ENCODE measurements at places on chromosomes 1 and 21.

GRCh38 chr1:241309651-241310050 lies 47.4 kb downstream of the RGS7 start:
- no peak for DNase-seq

DNA sequence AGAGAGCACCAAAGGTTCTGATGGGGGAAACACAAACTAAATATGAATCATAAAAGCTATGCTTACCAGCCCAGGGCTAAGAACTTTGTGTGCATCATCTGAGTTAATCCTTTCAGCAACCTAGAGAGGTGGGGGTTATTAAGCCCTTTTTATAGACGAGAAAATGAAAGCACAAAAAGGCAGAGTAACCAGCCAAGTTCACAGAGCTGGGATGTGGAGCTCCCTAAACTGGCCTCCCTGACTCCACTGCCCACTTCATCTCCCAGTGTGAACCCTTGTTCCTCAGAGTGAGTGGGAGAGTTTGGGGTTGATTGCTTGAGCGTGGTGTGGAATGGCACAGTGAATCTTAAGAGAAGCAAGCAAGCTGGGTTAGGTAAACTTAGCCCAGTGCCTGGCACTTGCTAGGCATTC lies 10.8 kb upstream of the BCAR3 start:
- DNase-seq, result no peak

- DNase-seq, result no peak
Measured at GRCh38 chr1:186497651-186498050, 36.7 kb upstream of the PDC start.

DNA sequence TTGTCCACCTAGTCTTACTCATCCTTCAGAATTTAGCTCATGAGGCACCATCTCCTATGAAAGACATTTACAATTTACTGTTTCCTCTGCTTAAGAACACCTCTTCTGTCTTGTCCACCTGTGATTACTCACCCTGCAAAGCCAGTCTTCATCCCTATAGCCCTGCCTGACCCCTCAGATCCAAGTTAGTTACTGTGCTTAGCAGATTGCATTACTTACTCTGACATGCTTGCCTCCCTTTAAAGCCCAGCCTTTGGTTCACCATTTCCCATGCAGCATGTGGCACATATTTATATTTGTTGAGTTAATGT lies 60.9 kb upstream of the VCAM1 start:
- no peak for DNase-seq

DNA sequence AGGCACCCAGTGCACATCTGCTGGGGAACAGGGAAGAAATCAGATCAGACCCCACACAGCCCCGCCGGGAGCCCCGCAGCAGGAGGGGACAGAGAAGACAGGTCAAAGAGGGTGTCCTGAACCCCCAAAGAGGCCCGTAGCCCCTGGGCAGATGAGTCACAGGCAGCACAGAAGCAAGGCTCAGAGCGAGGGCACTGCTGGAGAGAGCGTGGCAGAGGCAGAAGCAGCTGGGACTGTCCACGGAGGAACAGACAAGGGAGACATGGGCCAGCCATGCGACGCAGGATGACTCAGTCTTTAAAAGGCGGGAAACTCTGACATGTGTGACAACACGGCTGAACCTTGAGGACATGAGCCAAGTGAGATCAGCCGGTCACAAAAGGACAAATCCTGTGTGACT lies 14.5 kb upstream of the PRDM16 start:
- DNase-seq, result no peak

DNA sequence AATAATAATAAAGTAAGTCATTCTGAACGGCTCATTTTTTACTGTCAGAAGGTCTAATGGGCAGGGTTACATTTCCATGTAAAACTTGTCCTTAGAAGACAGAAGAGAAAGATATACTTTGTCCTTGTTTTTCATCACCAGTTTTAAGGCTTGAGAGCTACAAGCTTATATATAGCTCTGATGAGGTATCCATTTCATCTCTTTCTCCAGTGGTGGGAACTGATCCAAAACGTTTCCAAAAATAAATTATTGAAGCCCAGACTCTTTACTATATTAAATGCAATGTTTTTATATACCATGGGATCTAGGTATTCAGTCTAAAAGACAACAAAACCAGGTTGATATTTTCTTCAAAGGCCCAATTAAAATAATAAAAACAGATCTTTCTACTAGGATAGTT lies 8.7 kb downstream of the B3GALNT2 start:
- no peak for DNase-seq

GRCh38 chr1:111792249-111792648 lies 36.5 kb downstream of the DDX20 start:
- no peak for DNase-seq

- no peak for DNase-seq
Measured at GRCh38 chr21:28910280-28910887, 82.3 kb downstream of the LTN1 start.

- peak; percentile 42 for DNase-seq
Measured at GRCh38 chr1:178283409-178283808, 189.5 kb downstream of the RASAL2 start.

DNA sequence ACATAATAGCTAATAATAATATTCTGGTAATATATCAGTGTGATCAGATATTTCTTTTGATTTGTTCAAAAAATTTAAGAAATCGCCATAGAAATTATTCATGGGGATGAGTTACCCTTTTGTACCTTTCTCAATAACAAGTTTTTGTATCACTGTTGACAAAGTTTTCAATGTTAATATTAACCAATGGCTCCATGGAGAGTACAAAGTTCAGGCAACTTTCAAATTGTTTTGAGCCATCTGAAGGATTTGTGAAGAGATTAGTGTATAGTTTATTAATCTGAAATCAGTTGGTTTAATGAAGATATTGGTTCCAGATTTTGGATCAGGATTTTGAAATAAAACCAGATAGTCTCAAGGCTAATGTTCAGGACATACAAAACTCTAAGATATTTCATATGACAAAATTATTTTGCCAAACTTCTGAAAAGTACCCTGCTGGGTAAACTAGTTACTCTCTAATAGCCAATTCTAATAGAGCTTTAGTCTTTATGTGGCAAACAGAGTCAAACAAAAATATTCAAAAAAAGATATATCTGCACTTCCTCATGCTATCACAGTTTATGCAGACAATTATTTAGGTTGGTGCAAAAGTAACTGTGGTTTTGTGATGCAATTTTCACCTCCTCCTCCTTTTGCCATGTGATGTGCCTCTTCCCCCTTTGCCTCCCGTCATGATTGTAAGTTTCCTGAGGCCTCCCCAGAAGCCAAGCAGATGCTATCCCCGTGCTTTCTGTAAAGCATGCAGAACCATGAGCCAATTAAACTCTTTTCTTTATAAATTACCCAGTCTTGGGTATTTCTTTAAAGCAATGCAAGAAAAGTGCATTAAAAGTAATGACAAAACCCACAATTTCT lies 1105.0 kb downstream of the PLA2G4A start:
- DNase-seq, result no peak

DNA sequence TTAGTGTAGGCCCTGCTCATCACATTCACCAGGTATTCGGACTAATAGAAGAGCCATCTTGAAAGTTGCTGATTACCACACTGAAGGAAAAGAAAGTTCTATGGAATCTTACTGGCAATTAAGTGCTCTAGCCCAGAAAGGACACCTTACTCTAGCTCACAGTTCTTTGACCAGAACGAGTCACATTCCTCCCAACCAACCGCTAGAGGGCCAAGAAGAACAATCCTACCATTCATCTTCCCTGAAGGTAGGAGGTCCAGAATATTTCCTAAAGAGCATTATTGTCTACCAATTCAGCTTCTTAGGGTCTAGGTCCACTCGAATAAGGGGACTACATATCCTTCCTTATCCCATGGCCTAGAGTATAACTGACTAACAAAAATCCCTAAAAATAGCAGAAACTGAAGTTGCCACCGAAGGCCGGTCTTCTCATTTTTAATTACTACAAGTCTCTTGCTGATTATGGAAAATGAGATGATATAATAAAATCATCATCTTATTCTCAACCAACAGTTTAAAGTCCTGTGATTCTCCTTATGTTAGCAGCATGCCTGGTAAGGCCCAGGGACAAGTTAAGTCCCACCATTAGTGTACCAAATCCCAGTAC lies 2.7 kb upstream of the FMO1 start:
- DNase-seq, result peak; percentile 42

DNA sequence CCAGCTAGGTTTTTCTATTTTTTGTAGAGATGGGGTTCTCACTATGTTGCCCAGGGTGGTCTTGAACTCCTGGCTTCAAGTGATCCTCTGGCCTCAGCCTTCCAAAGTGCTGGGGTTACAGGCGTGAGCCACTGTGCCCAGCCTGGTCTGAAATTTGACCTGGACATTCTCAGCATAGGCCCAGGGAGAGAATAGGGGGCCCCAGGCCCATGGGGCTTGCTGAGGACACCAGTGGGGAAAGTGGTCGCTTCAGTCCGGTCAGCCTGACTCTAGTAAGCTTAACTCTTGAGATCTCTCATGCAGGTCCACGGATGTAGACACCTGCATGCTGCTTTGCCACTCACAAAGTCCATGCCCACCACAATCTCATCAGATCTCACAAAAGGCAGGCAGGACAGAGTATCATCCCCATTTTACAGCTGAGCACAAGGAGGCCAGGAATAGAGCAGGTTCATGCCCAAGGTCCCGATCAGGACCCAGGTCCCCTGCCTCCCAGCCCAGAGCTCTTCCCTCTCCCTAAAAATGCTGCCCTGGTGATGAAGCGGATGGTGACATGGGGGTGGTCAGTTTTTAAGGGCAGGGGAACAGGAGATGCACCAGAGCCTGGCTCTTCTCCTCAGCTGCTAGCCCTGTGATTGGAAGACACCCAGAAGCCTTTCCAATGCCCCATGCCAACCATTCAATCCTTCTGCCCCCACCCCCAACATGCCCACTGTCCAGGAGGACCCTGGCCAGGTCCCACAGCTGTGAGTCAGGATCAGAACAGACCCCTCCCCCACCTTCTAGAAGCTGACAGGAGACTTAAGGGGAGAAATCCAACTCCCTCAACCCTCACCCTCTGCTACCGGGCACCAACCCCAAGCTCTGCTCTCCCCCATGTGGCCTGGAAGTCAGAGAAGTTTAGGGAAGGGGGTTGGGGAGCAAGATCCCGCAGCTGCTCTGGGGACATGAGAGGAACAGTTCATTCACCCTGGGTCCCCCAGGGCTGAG lies 1.8 kb downstream of the FHL3 start:
- DNase-seq, result no peak

DNA sequence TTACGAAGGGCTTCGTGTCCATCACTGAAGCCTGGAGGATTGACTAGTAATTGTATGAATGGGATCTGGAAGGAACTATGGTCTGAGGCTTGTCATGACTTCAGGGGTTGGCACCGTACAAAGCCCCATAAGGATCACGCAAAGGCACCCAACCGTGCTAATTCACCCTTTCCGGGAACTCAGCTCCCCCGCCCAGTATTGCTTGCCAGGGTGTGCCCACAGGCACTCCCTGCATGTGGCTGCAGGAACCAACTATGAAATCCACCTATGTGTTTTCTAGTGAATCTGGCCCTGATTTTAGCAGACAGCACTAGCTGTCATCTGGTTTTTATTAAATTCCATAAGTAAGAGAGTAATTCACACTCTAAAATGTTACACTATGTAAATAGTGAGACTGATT lies 139.2 kb downstream of the TM2D1 start:
- no peak for DNase-seq

DNA sequence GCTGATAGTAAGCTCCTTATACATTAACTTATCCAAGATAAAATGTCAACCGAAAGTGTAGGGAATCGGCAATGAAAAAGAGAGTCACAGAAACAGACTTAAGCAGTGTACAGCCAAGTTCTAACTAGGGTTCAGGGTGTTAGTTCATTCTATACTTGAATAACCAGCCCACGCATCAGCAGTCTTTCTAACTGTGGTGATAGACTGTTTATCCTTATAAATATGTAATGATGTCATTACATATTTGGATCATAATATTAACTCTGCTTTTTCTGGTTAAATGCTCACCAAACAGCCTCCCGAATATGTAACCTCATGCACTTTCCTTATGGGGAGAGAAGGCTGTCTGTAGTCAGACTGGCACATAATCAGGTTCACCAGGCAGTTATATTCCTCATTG lies 11.0 kb downstream of the HMCN1 start:
- no peak for DNase-seq

DNA sequence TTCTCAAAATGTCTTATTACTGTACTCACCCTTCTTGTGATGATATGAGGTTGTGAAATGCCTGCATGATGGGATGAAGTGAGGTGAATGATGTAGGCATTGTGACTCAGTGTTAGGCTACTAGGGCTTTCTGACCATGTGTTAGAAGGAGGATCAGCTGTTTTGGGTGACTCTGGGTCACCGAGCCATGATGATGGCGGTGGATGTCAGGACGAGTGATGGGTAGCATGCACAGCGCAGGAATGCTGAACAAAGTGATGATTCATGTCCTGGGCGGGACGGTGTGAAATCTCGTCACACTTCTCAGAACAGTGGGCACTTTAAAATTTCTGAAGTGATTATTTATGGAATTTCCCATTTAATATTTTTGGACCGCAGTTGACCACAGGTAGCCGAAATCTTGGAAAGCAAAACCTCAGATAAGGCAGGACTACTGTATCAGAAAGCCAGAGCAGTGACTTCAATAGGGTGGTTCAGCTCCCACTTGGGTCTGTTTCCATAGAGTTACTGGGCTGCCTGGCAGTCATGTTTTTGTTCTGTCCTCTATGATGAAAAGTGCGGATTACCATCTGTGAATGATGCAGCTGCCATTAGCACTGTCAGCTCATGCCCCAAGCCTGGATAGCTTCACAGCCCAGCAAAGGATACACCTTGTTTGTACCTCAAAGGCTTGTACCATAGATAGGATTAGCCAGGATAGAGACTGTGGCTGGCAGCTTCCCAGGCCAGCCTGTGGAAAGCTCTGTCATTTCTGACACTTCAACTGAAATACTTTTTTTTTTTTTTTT lies 26.6 kb downstream of the IL6R start:
- DNase-seq, result no peak

DNA sequence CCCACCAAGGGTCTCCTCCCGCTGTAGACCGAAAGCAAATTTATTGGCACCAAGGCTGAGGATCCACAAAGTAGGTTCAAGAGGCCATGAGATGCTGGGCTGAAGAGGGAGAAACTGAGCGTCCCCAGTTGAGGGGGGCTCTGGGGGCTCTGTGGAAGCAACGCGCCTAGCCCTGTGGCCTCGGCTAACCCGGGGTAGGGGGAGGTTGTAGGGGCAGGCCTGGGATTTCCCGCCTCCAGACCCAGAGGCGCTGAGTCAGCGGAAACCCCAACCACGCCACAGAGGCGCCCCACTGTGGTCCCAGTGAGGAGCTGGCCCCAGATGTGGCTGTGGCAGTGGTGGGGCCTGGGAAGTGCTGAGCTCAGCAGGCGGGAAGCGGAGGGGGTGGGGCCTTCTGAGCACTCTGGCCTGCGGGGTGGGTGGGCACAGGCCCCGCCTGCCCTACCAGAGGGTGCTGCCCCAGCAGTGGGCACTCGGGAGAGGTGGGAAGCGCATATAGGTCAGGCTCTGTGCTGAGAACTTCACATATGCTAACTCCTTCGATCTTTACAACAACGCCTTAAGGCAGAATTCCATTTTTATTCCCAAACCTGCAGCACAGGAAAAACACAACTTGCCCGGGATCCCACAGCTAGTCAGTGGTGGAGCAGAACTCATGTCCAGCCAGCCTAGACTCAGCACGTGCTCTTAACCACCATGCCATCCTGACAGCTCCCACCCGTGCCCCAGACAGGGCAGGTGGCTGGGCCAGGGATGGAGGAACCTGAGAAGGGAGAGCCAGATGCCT lies 1.5 kb upstream of the COL16A1 start:
- DNase-seq, result peak; percentile 28
